Activated naive CD4-positive, alpha-beta T cell treated with Interleukin-2 at 50 U/mL for 16 hours (primary cell): ENCODE measurements at places on chromosomes 11 and 22.

DNA sequence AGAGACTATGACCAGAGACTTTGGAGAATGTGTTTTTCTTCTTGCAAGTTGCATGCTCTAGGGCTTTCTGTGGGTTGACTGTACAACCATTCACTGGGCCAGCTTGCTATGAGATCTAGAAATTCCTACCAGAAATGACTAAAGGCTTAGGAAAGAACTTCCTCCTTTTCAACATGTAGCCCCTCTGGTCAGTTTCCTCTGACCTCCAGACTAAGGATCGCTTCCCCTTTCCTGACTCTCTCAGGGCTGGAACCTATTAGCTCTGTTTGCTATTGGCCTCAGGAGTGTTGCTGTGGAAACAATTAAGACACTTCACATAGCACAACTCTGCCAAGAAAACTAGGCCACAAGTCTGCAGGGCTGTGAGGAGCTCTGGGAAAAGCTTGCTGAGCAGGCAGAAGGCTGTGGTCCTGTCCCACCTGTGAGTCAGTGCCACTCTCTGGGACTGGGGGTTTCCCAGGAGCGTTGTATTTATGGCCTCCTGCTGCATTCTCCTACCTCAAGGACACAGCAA lies 10.7 kb downstream of the CRY2 start:
- no peak for DNase-seq

DNA sequence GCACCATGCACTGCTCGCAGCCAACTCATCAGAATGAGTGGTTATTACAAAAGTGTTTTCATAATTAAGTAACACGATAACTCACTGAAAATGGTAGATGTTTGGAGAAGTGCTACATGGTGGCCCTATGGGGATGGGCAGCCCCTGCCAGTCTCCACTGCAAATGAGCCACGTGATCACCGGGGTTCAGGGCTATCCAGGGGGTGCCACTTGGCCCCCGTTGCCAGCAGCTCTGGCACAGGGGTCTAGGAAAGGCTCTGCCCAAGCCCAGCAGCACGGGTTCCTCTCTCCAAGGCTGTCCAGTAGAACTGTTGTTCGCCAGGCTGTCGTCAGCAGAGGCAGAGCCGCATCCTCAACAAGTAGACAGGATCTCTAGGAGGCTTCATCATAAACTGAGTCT lies 382.1 kb upstream of the B3GAT1 start:
- no peak for DNase-seq

DNA sequence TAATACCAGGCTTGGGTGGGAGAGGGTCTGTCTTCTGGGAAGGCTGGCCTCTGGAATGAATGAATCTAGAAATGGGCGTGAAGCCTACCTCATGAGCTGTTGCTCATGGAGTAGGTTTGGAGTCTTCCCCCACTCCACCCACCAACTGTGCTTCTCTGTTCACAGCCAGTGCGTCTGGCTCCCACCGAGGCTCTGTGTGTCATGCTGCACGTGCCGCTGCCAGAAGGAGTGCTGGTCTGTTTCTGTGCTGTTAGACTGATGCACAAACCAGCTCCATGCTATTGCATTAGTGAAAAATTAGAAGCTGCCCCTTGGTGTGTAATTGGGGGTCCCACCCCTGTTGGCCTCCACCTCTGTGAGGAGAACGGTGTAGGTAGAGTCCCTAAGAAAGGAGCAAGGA lies 132.3 kb upstream of the PARVA start:
- DNase-seq: no peak

GRCh38 chr22:46563381-46564083 lies 26.1 kb upstream of the CELSR1 start:
- DNase-seq: peak; percentile 82

DNA sequence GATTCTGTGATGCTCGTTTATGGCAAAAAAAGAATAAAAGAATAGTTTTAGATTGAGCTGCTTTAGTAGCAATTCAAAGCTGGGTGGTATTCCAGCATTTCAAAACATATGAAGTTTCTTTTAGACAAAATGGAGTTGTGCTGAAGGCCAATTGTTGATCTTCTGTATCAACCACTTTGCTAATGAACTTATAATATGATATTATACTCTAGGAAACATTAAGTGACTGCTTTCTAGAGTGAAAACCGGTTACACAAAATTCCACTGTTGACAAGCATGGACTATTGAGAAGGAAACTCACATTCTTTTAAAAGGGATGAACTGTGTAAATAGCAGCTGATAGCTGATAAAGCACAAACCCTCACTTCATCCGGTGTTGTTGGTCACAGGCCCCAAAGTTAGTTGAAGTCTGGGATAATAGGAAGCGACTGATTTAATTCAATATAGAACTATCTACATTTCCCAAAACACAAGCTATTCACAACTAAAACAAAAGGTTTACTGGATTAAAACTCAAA lies 255.1 kb downstream of the CADM1 start:
- DNase-seq: no peak

GRCh38 chr11:83158965-83159901 lies 2.3 kb downstream of the PCF11 start:
- DNase-seq: no peak

- DNase-seq: no peak
Measured at GRCh38 chr22:37403267-37403960, 23.9 kb downstream of the ELFN2 start.

- no peak for DNase-seq
Measured at GRCh38 chr11:113504586-113504985, 29.4 kb upstream of the DRD2 start.

GRCh38 chr22:33139937-33140336 lies 81.8 kb upstream of the SYN3 start:
- DNase-seq: no peak

DNA sequence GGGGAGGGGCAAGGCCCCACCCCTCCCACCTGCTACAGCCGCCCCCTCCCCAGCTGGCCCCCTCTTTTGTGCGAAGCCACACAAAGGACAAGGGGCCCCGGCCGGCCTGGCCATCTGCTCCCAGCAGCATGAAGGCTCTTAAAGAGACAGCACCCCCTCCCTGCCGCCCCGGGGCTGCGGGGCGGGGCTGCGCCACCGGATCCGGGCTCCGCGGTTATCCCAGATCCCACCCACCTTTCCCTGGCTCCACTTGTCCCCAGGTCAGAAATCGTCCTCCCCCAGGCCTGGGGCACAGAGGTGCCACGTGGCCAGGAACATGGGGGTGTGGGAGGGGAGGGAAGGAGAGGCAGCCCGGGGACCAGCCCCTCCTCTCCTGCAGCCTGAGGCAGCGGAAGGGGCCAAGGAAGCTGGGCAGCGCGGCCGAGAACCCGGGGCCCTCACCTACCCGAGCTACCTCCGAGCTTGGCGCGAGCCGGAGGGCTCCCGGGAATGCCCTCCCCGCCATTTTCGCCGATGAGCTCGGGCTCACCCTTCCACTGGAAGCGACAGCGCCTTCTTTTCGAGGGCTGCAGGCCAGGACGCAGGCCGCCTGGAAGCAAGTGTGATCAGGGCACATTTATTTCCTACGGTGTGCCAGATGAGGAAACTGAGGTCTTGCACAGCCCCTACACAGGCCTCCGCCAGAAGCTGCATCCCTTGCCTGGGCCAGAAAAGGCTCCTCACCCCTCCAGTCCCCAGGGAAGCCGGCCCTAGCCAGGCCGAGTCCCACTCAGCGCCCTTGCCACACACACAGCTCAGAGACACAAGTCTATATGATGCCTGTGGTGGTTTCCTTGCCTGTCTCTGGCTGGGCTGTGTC lies 2.5 kb upstream of the RCOR2 start:
- DNase-seq: no peak
